Right forelimb (tissue), 1 donor: ENCODE measurements at places on chromosomes 11 and 22.

GRCh38 chr22:24498824-24499223, 3.7 kb downstream of the UPB1 start:
- DNase-seq: no peak

DNA sequence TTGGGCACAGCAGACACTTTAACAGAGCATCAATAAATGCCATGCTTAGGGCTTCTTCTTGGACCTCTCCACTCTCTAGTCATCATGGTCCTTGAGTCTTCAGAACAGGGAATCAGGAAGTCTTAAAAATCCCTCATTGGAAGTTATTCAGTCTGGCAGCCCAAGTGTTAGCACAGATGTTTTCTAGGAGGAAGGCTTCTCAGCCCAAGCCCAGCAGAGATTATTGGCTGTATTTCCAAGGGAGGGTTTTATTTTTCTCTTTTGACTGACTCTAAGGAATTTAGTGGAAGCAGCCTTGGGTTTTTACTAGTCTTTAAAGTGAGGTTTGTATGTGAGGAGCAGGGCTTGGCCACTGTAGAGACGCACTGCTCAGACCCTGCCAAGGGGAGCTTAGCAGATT, 41.9 kb downstream of the CEP164 start:
- no peak for DNase-seq

DNA sequence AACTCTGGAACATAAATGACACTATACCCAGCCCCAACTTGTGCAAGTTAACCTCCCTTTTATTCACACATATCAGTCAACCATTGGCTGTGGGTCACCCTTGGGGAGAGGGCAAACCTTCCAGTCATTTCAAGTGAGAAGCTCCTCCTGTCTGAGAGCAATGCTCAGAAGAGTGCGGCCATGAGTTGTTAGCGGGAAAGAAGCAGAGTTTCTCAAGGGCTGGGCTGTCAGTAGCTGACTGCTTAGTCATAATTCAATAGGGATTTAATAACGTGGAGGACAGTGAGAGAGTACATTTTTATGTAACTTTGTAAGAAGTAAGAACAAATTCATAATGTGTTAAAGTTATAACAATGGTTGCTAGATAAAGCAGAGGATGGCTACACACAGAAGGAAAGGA, 5.1 kb downstream of the PATE2 start:
- no peak for DNase-seq

DNA sequence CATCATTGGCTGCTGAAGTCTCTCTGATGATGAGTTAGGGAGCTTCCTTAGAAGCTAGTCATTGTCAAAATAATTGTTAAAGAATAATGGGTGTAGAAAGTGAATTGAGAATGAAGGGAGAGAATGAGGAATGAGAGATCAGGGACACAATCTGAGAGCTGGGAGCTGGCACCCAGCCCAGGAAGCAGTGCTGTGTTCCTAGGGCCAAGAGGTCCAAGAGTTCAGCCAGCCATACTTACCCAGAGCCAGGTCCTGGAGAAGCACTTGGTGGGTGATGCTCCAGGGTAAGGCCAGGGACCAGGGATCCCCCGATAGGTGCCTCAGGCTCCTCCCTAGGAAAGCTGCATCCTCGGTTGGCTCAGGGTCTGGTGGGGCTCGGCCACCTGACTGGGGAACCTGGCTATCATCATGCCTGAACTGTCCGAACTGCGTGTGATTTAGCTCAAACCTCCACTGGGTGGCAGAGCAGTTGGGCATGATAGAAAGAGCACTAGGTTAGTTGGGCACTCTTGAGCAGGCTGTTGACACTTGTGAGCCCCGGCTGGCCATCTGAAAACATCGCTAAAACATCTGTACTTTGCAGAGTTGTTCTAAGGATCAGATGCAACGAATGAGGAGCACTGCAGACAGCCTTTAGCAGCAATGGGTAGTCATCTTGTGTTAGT, 123.9 kb upstream of the NCAM1 start:
- no peak for DNase-seq

DNA sequence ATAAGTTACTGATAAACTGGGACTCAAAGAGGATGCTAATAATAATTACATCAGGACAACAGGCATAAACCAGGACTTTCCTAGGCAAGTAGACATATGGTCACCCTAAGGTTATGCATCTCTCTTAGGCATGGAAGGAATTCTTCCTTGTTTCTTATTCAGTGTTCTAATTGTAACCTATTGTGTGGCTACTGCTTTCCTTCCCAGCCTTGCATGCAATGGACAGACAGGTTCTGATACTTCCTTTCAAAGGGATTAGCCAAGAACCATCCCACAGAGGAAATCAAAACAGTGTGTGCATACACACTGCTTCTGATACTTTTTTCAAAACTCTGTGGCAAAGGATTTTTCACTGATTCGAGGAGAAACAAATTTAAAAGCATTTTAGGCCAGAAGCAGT, 48.3 kb downstream of the RRAS2 start:
- DNase-seq: no peak

DNA sequence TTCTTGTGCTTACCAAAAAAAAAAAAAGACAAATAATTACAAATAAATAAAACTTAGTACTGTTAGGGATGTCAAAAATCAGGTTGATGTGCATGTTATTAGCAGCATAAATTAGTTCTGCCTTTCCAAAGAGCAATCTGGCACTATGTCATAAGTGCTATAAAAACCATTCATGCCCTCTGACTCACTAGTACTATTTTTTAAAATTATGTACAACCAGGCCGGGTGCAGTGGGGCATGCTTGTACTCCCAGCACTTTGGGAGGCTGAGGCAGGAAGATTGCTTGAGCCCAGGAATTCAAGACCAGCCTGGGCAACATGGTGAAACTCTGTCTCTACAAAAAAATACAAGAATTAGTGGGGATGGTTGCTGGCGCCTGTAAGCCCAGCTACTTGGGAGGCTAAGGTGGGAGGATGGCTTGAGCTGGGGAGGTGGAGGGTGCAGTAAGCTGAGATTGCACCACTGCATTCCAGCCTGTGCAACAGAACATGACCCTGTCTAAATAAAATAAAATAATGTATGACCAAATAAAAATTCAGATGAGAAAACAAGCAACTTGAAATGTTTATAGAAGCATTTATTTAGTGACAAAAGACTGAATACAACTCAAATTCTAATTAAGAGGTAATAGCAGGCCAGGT, 25.3 kb downstream of the UEVLD start:
- no peak for DNase-seq

DNA sequence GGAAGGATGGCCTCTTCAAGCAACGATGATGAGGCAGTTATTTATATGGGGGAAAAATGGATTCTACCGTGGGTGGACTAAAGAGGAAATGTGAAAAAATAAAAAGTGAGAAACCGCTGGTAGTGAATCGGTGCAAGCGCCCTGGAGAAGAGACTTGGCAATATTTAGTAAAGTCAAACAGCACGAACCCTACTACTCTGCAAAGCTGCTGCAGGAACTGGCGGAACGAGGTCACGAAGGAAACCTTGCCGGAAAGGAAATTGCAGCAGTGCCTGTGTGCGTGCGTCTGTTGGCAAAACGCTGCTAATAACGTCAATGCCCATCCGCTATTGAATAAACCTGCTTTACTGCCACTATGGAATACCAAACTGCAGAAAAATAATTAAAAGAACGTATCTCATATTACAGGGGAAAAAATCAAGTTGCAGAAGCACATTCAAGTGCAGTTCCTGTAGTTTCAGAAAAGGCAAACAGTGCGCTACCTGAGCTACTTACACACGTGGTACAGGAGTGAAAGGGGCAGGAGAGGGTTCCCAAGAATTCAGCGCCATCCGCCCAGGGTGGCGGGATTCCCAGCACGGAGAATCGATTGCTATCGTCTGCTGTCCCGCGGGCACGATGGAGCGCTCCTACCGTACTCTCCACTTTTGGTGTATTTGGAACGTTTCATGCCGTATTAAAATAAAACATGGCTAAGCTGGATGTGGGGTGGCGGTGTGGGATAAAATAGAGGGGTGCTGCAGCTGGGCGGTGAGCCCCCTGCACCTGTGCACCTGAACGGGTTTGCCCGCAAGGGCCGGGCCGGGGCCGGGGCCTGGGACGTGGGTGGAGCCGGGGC, 585 bp upstream of the NADSYN1 start:
- no peak for DNase-seq

GRCh38 chr22:23080613-23081290, 10.4 kb downstream of the GNAZ start:
- DNase-seq: no peak

DNA sequence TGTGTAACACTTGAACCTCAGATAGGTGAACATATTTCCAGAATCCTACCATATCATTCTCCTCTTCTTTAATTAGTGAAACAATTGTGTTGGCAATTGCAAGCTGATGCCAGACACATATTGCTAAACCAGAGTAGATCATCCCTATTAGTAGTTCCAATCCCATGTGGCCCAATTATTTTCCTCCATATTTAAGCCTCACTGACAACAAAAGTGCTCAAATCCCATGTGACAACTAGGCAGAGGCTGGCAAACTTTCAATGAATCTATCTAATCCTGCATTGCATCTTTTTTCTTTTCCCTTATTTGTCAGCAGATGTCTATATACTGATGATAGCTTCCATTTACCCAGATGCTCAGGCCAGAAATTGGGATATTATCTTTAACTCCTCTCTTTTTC, 90.4 kb downstream of the GRIA4 start:
- no peak for DNase-seq

- no peak for DNase-seq
These were observed 16.1 kb downstream of the MIAT start for GRCh38 chr22:26673486-26673885.

DNA sequence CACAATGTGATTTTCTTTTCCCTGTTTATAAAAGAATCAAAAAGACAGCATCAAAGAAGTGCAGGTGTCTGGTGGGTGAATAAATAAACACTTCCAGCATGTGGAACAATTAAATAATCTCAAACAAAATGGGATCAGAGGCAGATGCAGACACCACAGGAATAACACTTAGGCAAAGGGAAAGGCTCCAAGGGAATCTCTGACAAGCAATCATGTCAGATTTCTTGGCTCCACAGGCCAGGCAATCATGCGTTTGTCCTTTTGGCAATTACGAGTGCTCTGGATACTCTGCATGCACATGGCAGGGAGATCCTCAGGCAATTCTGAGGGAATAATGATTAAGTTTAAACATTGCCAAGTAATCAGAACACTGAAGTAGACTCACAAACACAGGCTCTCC, 403.5 kb upstream of the LUZP2 start:
- no peak for DNase-seq

- DNase-seq: no peak
These were observed 52.4 kb downstream of the LRRC74B start for GRCh38 chr22:21098099-21098671.

GRCh38 chr22:46613606-46614021, 6.6 kb upstream of the GRAMD4 start:
- DNase-seq: no peak

GRCh38 chr11:65445101-65445603, 22.6 kb downstream of the NEAT1 start:
- DNase-seq: no peak

DNA sequence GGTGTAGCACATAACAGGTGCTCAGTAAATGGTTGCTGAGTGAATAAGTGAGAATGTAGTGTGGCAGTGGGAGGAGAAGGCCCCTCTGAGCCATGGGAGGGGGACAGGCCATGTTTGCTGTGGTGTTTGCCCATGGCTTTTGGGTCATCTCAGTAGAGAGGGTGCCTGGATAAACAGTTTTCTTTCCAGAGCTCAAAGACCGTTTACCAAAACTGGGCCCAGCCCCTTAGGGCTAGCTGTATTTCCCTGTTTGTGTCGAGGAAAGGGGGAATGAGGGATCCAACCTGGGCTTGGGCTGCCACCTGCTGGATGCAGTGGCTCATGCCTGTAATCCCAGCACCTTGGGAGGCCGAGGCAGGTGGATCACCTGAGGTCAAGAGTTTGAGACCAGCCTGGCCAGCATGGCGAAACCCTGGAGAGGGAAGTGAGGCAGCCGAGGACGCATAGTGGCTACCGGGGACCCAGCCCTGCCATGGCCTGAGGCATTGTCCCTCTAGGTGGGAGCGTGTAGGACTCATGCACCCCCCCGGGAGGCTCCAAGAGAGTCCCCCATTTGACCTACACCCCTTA, 8.7 kb upstream of the LTO1 start:
- DNase-seq: no peak

DNA sequence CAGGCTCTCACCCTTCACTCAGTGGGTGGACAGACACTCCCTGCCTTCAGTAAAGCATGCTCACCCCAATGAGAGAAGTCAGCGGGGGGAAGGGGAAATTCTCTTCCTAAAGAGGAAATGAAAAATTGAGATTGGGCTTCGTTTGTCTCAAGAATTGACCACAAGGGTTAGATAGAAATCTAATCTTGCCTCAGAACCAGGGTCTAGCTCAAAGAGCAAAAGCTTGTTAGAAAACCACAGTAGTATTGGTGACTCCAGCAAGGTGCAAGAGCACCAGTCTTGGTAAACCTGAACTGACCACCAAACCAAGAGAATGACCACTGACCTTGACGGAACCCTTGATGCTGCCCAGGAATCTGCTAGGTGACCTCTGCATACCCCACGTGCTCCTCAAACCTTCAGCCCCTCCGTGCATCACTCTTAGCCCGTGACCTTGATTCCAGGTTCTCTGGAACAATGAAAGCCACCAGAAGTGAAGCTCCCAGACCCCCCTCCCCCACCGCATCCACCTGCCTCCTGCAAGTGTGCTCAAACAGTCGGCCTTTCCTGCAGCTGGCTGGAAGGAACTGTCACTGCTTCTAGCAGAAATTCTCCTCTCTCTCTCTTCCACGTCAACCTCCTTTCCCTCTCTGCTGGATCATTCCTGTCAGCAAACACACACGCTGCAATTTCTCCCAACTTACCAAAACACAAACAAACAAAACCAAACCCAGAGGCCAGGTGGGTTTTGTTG, 3.1 kb upstream of the TMA7B start:
- DNase-seq: no peak

- DNase-seq: no peak
These were observed 111.2 kb downstream of the ZNF280B start for GRCh38 chr22:22397292-22397870.

- peak; percentile 29 for DNase-seq
These were observed 35.7 kb upstream of the MUC5AC start for GRCh38 chr11:1121813-1122663.

DNA sequence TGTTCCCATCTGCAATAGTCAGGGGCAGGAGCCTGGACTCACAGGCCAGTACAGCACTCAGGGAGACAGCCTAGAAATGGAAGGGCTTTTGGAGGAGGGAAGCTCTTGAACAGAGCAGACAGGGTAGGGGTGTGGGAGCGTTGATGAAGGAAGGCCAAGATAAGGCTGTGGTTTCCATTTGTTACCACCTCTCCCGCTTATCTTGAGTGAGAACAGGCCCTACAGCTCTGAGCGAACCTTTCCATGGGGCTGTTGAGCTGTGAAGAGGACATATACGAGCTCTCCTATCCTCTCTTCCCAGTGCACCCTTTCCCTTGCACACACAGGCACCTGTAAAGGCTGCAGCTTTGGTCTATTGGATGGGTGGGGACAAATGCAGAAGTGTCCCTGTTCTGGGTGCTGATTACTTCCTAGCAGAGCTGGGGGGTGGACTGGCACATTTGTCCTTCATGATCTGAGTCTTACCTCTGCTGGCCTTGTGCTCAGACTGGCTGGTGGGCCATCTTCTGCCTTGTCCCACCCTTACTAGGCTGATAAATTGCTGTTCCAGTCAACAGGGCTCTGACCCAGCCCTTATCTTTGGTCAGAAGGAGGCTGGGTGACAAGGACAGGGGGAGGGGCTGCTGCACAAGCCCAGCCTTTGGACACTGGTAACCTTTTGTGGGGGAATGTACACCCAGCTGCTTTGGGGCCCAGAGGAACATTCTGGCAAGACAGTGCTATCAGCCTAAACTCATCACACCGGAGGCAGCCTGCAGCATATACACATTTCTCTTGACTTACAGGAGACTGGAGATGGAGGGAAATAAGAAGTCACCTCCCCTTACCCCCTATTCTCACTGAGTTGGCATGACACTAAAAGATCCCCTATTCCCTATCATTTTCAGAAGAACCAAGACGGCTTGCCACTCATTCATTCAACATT, 80.1 kb upstream of the NNMT start:
- DNase-seq: no peak
